ENCODE measurements at places on chromosomes 2 and 18. TPM values are rescaled to one million over a fixed set of nuclear protein-coding genes. Genes with fewer than 3 reads are reported as not detected.

DNA sequence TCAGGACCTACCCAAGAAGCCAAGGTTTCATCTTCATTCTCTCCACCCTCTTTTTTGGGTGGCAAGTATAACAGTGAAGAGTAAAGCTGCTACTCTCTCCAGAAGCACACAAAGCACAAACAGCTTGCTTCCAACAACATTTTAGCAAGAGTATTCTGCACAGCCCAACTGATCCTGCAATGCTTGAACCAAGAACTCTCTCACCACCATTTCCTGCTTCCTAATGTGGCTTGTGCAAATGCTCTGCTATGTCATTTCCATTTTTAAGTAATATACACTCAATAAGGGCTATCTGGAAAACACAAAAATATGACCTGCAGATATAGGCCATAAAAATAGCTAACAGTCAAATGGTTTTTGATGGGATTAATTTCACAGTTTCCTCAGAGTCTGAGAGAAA lies 24.1 kb upstream of the IHH start:
- DNase-seq = no peak

DNA sequence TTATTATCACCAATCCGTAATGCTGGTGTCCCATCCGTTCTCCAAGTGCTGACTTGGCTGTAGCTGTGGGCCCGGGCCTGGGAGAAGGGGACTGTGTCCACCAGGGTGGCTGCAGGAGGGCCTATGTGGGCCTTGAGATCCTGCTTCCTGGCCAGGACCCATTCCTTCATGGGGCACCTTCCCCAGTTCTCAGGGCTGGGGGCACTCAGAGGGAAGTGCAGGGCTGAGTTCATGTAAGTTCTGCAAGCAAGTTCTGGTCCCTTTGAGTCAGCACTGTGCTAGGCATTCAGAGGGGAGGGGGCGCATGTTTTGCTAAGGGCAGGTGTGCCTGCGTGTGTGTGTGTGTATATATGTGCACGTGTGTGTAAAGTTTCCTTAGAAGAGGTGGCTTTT lies 94.0 kb downstream of the GLI2 start:
- no peak for DNase-seq

The VAMP8 gene
- 14.8 TPM for total RNA-seq

DNA sequence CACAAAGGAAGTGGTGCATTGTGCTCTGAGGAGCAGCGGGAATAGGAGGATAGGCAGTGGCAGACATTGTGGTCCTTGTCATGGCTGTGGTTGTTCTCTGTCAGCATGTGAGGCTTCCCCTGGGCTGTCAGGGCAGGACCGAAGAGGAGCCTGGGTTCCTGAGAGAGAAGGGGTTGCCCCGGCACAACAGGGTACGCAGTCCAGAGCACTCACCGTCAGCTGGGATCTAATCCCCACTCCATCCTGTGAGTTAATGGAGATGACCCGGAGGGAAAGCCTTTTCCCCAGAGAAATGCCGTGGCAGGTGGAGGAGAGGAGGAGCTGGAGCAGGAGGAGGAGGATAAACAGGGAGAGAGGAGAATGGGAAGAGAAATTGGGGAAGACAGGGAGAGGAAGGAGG lies 396.7 kb upstream of the HS6ST1 start:
- no peak for DNase-seq

DNA sequence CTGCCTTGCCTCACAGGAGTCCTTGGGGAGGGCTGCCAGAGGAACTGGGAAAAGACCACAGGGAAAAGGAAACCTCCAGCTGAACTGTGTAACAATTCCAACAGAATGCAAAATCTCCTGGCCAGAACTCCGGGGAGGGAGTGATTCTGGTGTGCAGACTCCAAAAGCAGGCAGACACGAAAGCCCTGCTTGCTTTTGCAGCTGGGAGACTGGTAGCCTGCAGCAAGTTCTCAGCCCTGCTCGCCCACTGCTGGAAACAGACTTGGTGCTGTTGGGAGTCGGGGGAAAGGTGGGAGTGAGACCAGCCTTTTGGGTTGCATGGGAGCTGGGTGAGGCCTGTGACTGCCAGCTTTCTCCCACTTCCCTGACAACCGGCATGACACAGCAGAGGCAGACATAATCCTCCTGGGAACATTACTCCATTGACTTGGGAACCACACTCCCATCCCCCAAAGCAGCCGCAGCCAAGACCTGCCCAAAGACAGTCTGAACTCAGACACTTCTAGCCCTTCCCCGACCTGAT lies 26.0 kb upstream of the NMI start:
- DNase-seq = no peak

The TLX2 gene
- 0.63 TPM for total RNA-seq

GRCh38 chr18:76621782-76622495 lies 126.9 kb upstream of the ZNF516 start:
- DNase-seq = no peak

DNA sequence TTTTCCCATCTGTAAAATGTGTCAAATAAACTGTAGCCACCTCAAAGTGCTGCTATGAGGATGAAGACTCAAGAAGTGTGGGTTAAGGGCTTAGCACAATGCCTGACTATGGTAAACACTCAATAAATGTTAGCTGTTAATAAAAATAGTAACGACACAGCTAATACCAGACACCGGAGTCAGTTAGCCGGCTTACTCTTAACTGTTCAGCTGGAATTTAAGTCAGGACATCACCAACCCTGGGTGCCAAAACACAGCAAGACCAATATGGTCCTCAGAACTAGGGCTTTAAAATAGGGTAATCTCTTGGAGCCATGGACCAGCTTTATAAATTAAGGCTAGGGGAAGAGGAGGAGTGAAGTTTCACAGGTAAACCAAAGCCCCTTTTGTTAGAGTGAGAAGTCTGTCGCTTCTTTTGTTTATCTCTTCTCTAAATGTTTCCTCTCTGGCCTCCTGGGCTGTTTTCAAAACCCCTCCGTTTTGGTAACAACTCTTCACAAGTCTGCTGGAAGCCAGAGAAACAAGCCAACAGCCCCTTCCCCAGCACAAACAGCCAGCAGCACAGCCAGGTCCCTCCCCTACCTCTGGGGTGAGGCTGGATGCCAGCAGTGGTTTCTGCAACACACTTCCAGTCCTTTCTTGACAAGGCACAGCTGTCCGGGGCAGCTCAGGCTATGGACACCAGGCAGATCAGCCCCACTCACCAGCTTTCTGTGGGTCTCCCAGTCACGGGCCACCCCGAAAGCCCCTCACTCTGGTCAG lies 13.8 kb upstream of the FZD7 start:
- no peak for DNase-seq

DNA sequence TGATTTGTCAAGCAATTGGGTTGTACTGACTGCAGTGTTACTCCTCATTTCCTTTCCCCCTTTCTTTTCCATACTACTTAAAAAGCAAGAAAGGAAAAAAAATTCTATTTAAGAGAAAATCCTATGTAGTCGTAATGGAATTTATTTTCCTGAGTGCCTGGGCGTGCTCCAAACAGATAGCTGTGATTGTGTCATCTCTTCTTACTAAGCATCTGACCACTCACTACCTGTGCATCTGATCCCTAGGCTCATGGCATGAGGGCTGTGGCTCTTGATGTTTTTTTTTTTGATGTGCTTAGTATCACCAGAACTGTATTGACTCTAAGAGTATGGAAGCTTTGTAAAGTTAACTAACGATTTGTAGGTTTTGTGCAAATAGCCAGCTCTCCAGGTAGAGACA lies 19.0 kb downstream of the CRIM1 start:
- no peak for DNase-seq

DNA sequence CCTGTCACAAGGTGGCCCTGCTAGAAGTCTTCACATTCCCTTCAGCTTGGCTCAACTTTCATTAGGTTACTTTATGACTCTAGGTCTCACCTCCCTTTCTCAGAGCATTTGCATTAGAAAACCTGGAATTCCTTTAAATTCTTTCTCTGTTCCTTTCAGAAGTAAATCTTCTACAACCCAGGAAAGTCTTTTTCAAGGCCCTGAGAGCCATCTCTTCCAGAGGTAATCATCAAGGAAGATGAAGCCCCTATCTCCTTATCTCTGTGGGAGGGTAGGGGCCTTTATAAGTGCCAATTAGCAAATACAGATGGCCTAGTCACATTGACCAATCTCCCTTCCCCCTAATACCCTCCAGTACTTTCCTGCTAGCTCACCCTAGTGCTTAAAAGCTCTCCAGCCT lies 848.0 kb upstream of the FAM98A start:
- DNase-seq = no peak

DNA sequence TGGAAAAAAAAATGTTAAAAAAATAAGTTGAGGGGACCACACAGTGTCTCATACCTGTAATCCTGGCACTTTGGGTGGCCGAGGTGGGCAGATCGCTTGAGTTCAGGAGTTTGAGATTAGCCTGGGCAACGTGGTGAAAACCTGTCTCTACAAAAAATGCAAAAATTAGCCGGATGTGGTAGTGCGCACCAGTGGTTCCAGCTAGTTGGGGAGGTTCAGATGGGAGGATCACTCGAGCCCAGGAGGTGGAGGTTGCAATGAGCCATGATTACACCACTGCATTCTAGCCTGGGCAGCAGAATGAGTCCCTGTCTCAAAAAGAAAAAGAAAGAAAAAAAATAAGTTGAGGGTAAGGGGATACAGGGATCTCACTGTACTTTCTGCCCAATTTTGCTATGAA lies 6.1 kb upstream of the KYNU start:
- DNase-seq = no peak

The ZNF521 gene
- total RNA-seq = 58.3 TPM

- no peak for DNase-seq
These were observed 12.9 kb upstream of the NCKAP5 start for GRCh38 chr2:133581010-133581760.
